AG08396 (cell line): ENCODE measurements at places on chromosomes 2 and 18.

GRCh38 chr2:36477746-36478145, 120.2 kb downstream of the FEZ2 start:
- DNase-seq = no peak

GRCh38 chr2:68176657-68177056, 19.0 kb downstream of the PNO1 start:
- no peak for DNase-seq

DNA sequence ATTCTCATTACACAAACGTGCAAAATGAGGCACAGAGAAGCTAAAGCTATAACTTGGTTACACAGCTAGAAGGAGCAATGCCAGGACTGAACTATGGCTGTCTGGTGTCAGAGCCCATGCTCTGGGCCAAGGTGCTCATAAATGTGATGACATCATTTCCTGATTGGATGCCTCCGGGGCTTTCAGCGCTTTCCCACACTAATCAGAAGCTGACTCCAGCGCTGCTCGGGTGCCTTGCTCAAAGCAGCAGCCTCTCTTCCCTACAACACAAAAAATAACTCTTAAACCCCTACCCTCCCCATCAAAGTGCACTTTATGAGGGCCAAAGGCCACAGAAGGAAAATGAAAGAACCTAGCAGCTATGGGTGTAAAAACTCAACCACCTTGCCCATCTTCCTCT, 90.7 kb downstream of the STK39 start:
- no peak for DNase-seq

DNA sequence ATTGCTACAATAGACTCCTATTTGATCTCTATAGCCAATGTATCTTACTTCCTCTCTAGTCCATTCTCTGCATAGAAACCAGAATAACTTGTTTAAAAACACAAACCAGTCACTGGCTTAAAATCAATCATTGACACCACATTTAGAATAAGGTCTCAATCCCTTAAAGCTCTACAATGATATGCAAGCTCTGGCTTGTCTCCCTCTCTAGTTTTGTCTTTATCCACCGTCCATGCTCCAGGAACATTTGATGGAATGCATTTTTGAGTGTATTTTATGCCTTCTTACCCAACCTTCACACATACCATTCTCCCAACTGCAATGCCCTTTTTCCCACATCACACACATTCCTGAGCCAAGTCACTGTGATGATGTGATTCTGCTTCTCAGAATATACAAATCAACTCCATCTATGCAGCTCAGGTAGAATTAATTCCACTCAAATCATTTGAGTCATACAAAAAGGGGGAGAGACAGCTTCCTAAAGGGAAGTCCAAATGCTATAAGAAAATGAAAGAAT, 1107.2 kb downstream of the DPP10 start:
- no peak for DNase-seq

- DNase-seq = no peak
Measured at GRCh38 chr2:128388499-128388941, 69.9 kb upstream of the HS6ST1 start.

- DNase-seq = no peak
Measured at GRCh38 chr18:2083691-2084090, 487.6 kb downstream of the METTL4 start.
